ENCODE measurements at places on chromosomes 3 and 15.

DNA sequence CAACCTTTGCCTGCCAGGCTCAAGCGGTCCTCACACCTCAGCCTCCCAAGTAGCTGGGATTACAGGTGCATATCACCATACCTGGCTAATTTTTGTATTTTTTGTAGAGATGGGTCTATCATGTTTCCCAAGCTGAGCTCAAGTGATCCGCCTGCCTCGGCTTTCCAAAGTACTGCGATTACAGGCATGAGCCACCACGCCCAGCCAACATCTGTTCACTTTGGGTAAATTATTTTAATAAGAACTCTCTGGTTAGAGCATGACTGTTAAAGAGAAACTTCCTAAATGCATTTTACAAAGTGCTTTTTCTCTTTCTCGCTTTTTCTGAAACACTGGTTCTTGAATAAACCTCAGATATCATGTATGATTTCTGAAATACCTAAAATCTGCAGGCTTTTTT, 172.5 kb downstream of the PTPRG start:
- no peak for DNase-seq

GRCh38 chr15:83205725-83206324, 1.8 kb downstream of the HDGFL3 start:
- DNase-seq, result no peak

DNA sequence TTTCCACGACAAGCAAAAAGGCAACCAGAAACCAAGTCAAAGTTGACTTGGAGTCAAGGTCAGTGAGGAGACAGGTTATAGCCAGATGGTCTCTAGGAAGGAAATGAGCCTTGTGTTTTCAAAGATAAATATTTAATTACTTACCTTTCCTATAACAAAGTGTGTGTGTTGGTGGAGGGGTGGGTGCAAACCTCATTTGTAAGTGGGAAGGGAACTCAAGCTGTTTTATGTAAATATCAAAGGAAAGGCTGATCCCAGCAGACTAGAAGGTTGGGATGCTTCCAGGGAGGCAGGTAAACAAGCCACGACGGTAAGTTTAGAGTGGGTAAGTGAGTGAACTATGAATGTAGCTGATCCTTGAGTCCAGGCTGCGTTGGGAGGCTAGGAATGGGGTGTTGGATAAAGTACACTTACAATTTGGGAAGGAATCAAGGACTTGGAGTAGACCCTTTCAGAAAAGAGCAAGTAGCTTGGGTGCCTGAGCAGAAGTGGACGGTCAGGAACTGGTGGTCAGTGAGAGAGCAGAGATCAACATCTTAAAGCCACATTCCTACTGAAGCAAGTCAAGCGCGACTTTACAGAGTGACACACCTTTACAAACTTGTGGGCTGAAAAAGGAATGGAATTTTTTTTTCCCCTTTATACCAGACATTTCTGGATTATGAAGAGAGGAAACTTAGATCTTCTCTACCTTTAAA, 82.0 kb upstream of the TBL1XR1 start:
- no peak for DNase-seq

GRCh38 chr15:55237219-55238130, 40.7 kb upstream of the RSL24D1 start:
- DNase-seq, result no peak

GRCh38 chr3:54366839-54367238, 244.5 kb downstream of the CACNA2D3 start:
- DNase-seq, result no peak

DNA sequence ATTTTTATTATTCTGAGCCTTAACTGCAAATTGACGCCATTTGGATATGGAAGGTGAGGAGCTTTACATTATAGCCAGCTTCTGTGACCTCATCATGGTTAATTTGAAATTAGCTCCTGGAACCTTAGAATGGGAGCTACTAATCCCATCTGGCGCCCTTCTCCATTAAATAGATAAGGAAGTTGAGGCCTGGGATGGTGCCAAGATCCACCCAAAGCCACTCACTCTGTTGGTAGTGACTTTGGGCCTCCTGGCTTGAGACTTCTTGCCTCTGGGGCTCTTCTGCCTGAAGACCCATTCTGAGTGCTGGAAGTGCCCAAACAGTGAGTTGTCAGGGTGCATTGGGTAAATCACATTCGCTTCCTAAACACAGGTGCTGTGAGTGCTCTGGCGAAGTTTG, 12.0 kb upstream of the HMCES start:
- no peak for DNase-seq

DNA sequence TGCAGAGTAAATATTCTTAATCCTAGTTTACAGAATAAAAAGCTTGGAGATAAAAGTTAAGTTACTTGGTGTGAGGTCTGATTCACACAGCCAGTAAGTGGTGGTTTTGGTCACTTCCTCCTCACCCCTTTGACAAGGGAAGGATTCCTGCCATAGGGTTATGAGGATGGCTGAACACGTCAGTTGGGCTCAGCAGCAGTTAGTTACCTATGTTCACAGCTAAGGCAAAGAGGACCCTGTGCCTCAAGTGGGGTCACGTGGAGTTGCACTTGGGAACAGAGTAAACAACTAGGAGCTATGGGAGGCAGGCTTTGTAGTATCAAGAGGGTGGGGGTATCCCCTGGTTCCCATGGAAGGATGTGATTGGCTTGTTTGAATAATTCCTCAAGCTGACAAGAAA, 232.2 kb downstream of the UBE2E2 start:
- DNase-seq, result no peak

Measured in stimulated activated naive CD8-positive, alpha-beta T cell treated with anti-CD3 and anti-CD28 coated beads, Interleukin-15, Interleukin-2, amounts not matched to agents 100 U/mL and 50 U/mL, for 24 hours (primary cell).